ENCODE measurements at places on chromosomes 1 and 21.
A peak's percentile ranks its signal among the peaks of the same experiment; 100 is the strongest.

DNA sequence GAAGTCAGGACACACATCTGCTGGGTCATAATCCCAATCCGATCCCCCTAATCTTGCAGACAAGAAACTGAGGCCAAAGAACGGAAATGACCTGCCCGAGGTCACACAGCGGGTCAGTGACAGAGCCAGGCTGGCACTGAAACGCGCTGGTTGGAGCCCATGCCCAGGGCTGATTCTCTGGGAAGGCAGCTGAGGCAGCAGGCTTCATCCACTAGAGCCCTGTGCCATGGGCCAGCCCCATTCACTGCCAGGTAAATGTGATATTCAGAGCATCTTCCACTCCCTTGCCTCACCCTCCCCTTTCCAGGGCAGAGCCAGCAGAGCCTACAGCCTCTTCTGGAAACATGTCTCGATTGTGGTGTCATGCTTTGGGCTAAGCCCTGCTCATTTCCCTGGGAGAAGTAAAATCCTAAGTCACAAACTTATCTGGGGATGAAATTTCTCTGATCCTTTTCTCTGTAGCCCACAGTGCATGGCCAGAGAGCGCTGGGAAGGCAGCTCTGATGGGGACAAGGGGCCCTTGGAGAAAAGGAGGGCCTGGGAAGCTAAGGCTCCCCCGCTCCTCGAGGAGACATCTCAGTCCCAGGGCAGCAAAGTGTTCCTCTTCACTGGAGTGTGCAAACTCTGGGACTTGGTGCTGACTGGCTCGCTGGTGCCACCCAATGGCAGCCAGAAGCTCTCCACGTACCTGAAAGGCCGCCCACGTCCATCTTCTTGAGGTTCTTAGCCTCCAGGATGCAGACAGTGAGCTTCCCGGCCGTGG lies 110.4 kb downstream of the SYT2 start:
- no peak for DNase-seq

GRCh38 chr1:226674892-226675714 lies 64.0 kb downstream of the ITPKB start:
- peak; percentile 81 for DNase-seq

- DNase-seq, result no peak
These were observed 62.5 kb downstream of the PEX14 start for GRCh38 chr1:10537082-10537766.

DNA sequence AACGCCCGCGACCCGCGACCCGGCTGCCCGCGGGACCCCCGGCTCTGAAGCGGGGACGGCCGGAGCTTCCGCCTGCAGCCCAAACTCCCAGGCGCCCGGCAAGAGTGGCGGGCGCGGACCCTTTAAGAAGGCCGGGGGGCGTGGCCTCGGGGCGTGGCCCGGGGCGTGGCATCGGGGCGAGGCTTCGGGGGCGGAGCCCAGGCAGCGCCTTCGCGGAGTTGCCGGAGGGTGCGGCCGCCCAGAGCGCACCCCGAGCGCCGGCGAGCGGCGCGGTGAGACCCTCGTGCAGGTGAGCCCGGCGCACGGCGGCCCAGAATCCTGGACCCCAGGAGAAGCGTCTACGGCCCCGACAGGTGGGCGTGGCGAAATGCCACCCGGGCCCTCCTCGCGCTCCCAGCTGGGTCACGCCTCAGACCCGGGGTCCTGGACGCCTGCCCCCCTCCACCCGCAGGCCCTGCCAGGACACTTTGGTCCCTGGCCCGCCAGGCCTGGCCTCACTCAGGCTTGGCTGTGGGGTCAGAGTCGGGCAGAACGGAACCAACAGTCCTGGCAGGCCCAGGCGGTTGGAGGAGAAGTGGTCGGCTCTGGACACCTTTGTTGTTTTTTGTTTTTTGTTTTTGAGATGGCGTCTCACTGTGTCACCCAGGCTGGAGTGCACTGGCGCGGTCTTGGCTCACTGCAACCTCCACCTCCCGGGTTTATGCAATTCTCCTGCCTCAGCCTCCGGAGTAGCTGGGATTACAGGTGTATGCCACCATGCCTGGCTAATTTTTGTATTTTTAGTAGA lies 14.4 kb downstream of the RNF223 start:
- peak; percentile 76 for DNase-seq

DNA sequence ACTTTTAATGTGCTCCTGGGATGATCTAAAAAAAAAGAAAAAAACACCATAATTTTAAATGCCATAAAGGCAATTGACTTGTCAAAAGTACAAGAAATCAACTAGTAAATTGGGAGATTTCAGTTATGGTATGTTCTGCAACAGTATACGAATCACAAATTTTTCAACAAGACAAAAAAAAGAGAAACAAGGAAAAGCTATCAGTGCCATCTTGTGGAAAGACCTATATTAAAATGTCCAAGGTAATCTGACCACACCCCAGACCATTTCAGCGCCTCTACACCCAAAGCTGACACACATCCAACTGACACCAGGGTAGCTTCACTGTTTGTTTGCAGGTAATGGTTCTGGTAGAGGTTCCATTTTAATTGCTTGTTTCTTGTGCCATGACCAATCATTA lies 5.0 kb upstream of the DUSP23 start:
- DNase-seq, result no peak

DNA sequence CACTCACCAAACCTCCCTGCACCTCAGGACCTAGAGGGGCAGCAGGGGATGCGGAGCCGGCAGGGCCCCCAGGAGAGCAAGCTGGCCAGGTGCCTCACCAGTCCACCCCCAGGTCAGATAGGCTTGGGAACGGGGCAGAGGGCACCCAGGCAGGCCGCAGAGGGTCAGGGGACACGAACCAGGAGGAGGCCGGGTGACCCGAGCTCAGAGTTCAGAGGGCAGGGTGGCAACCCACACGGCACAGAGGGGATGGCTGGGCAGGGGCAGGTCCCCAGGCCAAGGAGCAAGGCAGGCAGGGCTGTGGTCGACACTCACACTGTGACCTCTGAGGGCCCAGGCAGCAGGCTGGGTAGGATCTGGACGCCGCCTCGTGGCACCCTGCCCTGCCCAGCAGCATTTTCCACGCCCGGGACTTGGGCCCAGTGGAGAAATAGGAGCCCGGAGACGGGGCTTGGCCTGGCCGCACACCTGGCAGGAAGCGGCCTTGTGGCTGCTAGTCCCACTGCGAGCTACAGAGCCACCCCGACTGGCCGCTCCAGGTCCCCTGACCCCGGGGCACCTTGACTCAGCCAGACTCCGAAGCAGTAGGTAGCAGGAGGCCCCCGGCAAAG lies 5.3 kb downstream of the DVL1 start:
- no peak for DNase-seq

GRCh38 chr1:231335663-231336602 lies 1.7 kb downstream of the EXOC8 start:
- no peak for DNase-seq

- no peak for DNase-seq
These were observed 59.0 kb downstream of the ALPL start for GRCh38 chr1:21568006-21568746.

DNA sequence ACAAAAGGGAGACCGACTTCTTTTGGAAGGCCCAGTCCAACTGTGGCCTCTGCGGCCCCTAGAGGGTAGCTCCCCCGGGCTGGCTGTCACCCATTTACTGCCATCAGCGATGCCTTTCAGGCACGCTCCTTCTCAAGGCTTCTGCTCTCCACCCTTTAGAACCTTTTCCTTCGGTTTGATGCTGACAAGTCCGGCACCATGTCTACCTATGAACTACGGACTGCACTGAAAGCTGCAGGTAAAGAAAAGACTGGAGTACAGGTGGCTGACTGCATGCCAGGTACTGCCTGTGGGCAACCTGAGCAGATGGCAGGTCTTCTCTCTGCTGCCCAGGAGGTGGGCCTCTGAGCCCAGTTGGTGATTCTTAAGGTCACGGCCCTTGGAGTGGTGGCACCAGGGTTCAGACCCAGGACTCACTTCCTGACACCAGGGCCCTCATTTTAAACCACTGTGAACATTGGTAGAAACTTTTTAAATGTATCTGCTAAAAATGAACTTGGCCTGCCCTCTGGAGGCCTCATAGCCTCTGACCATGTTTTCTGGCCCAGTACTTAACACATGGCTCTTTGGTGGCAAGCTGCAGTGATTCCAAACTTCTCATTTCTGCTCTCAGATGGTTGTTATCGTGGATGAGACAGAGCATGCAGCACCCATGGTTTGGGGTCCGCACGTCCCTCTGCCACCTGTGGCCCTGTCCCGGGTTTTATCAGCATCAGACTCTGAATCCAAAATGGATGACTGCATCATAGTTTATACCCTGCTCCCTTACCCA lies 45.7 kb downstream of the CAPN9 start:
- DNase-seq, result no peak

DNA sequence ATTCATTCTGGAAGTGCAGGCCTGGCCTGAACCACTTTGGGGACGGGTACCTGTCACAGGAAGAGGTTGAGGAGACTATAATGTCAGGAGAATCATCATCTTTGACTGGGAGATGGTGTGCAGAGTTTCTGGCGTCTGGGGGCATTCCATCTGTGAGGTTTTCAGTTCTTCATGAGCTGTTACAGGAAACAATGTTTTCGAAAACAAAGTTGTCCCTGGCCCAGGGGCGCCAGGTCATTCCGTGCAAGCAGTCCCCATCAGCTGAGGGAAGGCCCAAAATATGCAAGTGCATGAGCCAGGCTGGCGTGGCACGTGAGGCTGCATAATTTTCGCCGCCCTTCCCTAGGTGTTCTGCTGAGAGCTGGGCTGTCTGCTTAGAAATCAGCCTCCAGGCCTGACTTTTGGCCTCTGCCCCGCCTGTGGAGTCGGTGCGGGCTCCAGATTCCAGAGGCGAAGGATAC lies 68.4 kb upstream of the ATP5PO start:
- no peak for DNase-seq

DNA sequence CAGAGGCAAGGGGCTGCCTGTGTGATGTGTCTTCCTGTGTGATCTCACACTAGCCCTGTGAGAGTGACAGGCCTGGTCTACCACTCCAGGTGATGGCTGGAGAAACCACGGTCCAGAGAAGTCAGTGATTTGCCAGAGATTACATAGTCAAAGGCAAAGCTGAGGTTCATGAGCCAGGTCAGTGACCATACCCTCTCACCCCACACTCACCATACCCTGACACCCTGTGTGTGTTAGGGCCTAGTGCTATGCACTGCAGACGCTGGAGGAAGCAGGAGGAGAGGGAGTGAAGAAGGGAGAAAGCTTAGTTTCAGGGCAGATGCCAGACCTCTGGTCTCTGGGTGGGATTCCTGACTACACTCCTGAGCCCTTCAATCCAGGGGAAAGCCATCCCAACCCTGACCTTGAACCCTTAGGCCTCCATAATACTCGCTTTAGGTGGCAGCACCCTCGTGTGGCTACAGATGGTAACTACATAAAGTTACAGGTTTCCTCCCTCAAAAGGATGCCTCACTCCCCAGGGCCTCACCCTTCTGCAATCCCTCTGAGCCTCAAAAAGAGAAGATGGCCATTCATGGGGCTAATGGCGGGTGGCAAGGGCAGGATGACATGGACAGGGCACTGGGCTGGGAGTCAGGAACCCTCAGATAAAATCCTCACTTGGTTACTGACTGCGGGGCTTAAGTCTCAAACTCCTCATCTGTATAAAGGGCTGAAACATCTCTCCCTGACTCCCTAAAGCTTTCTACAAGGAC lies 20.8 kb upstream of the SDC3 start:
- DNase-seq, result no peak

DNA sequence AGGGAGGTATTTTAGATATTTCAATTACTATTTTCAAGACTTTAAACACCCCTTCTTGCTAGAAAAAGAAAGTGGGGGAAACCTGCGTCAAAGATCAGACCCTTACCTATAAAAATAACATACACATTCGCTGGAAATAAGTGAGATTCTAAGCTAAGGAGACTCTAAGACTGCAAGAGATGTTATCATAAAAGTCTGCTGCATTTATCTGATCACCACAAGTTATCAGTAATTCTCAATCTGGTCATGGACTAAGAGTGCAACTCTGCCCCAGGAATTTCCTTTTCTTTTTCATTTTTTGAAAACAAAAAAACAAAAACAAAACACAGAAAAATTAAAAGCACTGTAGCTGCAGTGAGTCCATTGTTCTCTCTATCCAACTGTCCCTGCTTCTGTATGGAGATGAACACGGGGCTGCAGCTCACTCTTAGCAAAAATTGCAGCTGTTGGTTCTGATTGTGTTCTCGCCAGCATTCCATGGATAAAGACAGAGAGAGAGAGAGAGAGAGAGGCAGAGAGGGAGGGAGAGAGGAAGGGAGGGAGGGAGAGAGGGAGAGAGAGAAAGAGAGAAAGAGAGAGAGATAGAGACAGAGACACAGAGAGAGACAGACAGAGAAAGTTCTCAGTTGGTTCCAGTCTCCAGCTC lies 14.1 kb downstream of the XKR8 start:
- no peak for DNase-seq

DNA sequence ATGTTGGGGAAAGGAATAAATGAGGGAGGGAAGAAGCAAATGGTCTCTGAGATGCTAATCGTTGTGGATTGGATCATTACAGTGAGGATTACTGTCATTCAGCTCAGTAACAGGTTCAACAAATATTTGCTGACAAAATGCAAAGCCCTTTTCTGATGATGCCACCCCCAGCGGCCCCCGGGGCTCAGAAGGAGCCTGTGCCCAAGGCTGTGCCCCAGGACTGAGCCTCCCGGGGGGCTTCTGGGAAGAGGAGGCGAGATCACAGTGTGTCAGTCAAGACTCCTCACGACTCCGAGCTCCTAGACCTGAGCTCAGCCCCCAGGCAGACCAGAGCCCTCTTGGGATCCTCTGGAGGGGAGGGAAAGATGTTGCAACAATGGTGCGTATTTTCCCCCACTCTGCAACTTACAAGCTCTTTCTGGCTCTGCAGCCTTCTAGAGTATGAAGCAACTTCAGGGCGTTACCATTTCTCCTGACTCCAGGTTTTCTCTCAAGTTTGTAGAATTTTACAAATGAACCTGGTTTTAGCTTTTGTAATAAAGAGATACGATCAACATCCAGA lies 20.8 kb downstream of the EPHA8 start:
- no peak for DNase-seq

GRCh38 chr1:205598841-205599668 lies 32.8 kb downstream of the ELK4 start:
- no peak for DNase-seq
